ENCODE measurements at places on chromosomes 7 and 10.
A peak's percentile ranks its signal among the peaks of the same experiment; 100 is the strongest.

- no peak for DNase-seq
These were observed 9.5 kb downstream of the ACTR1A start for GRCh38 chr10:102492983-102493382.

- no peak for DNase-seq
These were observed 3.0 kb downstream of the RET start for GRCh38 chr10:43079856-43080255.

- DNase-seq = no peak
These were observed 11.6 kb upstream of the RET start for GRCh38 chr10:43065234-43065633.

DNA sequence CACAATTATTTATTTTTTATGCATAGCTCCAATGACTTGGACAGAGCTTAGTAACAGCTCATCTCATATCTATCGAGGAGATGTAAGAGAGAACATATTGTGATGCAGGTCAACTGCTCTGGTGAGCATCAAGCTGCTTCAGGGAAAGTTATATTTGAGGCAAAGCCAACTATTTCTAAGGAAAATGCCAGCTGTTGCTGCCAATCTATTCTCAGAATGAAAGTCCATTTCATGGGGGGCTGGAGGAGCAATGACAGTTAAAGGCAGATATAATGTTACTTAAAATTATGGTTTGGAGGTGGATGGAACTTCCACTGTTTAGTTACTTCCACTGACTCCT, 424.8 kb downstream of the KIF20B start:
- DNase-seq = no peak

GRCh38 chr7:2601065-2601464, 30.7 kb upstream of the TTYH3 start:
- no peak for DNase-seq

DNA sequence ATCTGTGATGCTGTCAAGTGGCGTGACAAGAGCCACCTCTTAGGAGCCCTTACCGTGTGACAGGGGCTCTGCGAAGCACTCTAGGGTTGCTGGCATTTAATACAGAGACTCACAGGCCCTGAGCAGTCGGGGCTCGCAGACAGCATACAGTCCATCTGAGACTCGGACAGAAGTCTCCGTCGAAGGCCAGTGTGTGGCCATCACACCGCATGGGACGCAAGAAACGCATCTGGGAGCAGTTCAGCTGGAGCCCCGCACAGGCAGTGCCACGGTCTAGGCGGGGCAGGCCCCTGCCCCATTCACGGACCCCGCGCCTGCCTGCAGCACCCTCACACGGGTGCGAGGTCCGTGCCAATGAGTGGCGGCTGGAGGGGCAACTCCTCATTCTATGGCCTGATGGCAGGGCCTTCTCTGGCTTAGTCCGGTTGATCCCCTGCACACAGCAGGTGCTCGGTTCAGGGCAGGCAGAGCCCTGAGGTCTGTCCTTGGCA, 33.6 kb downstream of the IQCE start:
- DNase-seq = no peak

- DNase-seq = no peak
These were observed 770 bp downstream of the PLXNA4 start for GRCh38 chr7:132575419-132575981.

DNA sequence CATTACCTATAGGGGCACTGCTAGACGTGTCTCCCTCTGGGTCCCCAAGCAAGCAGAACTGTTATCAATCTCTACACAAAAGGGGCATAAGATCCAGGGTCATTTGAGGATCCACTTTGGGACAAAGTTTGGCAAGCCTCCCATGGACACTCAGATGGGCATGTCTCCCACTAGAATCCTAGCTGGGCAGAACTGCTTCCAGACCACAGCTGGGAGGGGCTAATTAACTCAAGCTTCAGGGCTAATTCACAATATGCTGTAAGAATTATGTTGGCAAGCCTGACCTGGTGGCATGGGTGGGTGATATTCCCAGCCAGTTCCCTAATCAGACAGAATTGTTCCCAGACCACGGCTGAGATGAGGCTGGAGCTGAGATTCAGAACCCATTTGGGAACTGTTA, 738.4 kb upstream of the FZD8 start:
- DNase-seq = no peak

GRCh38 chr10:612696-613095, 76.8 kb downstream of the DIP2C start:
- no peak for DNase-seq

DNA sequence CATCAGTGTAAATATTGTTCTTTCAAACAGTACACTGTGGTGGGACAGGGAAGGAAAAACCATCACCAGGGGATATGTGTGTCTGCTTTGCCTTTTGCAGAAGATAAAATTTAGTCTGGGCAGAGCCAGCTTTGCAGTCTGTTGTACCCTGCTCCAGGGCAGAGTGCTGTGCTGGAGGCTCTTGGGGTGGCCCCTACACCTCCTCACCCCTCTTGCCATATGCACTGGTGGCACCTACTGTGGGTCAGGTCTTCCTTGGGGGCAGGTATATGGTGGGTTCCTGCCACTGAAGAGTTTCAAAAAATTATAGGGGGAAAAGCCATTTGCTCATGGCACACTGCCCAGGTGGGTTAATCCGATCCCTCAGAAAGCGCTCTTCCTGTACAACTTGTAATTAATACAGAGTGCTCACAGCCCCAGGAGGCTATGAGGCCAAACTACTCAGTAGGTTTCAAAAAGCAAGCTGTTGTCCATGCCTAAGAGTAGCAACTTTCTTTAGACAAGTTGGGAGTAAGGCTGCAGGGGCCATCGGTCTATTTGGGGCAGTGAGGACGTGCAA, 112.7 kb upstream of the BMPER start:
- DNase-seq = no peak

GRCh38 chr10:103713676-103714075, 141.7 kb downstream of the SH3PXD2A start:
- no peak for DNase-seq

DNA sequence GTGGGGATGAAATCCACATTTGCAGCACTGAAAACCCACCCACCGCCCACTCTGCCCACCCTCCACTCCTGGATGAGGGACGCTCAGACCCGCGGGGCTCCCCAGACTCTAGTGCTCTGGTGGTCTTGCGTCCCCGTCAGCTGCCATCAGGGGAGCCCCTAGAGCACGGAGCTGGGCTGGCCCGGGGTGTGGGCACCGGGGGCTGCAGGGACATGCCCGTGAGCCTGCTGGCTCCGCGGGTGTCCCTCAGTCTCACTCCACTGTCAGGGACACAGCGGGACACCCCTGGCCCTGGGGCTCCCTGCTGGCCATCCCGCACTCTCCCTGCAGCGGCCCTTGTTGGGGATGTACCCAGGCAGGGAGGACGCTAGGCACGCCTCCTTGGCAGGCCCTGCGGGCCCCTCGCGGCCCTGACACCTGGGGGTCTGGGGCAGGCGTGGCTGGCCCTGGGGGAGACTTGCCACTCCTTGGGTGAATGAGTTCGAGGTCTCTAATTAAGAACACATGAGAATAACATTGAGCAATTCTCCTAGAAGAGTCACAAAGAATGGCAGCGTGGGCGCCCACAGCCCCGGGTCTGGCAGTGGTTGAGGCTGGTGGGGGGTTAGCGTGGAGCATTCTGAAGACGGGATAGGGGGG, 64.2 kb downstream of the CFAP46 start:
- no peak for DNase-seq

GRCh38 chr10:32225976-32226375, 121.0 kb downstream of the EPC1 start:
- no peak for DNase-seq

GRCh38 chr10:79242620-79243152, 104.6 kb upstream of the PPIF start:
- peak; percentile 67 for DNase-seq

GRCh38 chr10:103789771-103790201, 65.6 kb downstream of the SH3PXD2A start:
- no peak for DNase-seq

GRCh38 chr7:78377532-78377931, 579.0 kb downstream of the PHTF2 start:
- DNase-seq = no peak

GRCh38 chr7:91636728-91637127, 243.8 kb downstream of the MTERF1 start:
- DNase-seq = no peak

DNA sequence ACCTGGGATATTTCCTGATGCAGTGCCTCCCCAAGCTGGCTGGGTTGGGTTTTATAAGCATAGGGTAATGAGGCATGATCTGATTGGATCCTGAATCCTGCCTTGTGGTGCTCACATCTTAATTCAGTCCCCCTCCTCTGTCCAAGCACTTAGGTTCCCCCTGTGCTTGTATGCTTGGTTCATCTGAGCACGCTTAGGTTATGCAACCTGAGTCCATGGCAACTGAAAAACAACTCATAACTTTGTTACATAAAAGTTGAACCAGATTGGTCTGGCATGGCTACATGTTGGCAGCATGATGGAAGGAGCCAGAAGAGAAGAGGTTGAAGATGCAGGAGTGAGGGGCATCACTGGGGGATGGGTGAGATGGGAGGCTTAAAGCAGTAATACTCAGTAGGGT, 57.3 kb upstream of the OSBPL3 start:
- DNase-seq = no peak

- no peak for DNase-seq
These were observed 83.1 kb upstream of the STEAP1B start for GRCh38 chr7:22582863-22583622.

GRCh38 chr10:100008708-100009282, 952 bp downstream of the DNMBP start:
- no peak for DNase-seq

- no peak for DNase-seq
These were observed 41.6 kb downstream of the ANXA8 start for GRCh38 chr10:47442351-47442750.

DNA sequence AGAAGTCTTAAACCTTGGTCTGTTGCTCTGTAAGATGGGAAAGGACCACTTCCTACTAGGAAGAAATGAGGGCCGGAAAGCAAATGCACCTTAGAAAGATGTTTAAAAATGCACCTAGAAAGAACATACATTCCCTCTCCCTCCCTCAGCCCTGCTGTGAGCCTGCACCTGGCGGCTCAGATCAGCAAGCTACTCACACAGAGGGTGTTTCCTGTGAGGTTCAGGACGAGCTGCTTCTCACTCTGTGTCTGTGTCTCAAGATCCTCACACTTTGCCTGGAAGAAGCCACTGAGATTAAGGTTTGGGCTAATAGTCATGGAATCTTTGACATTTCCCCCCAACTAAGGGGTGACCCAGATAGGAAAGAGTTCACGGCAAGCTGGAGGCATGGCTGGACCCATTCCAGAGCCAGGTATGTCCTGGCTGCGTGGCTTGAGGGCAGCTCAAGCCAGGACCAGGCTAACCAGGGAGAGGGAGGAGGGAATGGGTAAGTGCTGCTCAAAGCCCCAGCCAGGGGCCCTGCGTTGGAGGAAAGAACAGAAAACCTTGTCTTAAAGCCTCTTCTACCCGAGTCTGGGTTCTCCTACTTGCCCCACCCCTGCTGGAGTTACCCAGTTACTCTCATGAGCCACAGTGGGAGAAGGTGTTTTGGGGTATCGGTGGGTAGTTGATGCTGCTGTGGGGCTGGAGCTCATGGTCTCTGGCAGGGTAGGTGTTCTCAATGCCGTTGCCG, 47.5 kb downstream of the PODXL start:
- DNase-seq = no peak

DNA sequence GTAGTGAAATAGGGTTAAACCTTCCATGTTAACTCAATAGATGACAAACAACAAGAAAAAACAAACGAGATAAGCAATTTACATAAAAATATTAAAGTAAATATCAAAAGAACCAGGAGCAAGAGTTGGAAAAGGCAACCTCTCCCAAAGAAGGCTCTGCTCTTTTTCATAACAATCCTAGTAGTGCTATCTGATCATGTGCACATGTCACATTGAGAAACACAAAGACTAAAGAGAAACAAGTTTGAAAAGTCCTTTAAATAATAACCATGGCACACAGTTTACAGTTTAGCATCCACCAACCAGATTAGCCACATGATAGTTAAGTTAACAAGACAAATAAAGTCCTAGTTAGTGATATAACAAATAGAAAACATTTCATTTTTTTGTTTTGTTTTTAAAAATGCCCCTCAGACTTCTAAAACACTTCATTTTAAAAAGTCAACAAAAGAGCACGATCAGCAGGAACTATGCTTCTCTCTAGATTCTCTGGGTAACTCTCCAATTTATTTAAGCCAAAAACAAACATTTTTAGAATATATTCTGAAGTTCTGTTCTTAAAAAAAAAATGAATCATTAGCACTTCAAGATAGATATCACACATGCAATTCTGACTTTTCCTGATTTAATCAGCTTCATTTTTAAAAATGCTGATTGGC, 110.4 kb downstream of the PARD3 start:
- DNase-seq = no peak

Data from substantia nigra (tissue), 51 donors.